ENCODE measurements at places on chromosomes 11 and 22.

DNA sequence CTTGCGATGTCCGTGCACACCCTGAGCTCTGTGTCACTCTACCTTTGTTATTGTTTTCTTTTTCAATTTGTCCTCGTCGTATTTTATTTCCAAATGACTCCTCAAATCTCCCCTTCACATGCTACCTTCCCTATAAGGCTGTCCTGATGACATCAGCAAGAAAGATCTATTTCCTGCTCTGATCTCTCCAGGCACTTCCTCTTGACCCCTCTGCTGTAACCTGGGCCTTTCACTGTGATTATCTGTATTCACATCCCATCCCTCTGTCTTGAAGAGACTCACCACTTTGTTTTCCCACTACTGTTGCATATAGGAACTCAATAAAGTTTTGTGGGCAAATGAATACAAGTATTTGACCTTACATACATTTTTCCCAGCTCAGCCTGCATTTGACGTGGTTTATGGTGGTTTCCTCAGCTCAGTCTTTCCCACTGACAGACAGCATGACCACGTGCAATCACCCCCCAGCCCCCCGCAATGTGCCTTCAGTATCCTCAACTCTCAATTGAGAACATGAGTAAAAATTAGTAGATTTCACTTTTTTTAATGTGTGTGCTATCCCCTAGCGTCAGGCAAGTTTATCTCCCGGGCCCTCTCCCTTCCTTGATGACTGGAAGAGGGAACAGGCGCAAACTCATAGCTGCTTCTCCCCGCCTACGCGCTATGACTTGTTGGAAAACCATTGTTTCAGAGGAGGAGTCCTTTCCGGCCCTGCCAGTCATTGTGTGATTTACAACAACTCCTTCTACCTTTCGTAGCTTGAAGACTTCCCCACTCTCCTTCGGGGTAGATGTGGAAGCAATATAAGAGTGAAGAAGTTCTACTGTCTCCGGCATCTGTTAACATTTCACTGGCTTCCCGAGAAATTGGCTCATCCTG is 498.5 kb downstream of the NTM start:
- no peak for DNase-seq

DNA sequence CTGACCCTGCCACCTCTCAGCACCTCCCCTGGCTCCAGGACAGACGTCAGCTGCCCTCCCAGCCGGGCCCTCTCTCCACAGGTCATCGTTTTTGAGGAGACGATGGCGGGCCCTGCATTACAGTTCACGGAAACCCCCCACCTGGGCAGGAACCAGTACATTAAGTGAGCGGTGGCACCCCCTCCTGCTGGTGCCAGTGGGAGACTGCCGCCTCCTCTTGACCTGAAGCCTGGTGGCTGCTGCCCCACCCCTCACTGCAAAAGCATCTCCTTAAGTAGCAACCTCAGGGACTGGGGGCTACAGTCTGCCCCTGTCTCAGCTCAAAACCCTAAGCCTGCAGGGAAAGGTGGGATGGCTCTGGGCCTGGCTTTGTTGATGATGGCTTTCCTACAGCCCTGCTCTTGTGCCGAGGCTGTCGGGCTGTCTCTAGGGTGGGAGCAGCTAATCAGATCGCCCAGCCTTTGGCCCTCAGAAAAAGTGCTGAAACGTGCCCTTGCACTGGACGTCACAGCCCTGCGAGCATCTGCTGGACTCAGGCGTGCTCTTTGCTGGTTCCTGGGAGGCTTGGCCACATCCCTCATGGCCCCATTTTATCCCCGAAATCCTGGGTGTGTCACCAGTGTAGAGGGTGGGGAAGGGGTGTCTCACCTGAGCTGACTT is 37.0 kb downstream of the B3GAT1 start:
- DNase-seq, result no peak

- DNase-seq, result no peak
Observed at GRCh38 chr11:45157247-45158209, 11.1 kb downstream of the PRDM11 start.

DNA sequence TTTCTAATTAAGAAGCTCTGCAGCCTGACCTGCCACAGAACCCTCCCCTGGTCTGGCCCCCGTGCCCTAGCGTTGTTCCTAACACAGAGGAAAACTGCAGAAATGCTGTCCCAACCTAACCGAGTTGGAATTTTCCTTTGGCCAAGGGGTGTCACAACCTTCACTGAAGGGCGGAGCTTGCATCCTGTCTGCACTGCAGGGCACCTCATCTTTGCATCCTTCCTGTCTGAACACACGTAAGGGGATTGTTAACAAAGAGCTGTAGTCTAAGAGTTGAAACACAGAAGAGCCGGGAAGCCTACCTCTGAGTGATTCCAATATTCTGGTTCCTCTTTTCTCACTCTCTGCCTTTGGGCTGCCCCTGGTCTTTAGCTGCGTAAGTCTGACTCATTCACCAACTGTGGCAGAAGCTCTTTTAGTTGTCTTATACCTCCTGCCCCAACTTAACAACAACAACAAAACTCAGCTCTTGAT is 1.6 kb downstream of the DIXDC1 start:
- DNase-seq, result no peak

- no peak for DNase-seq
Observed at GRCh38 chr11:121749691-121750090, 296.9 kb upstream of the SORL1-AS1 start.

- no peak for DNase-seq
Observed at GRCh38 chr11:63352144-63352543, 17.4 kb upstream of the SLC22A9 start.

DNA sequence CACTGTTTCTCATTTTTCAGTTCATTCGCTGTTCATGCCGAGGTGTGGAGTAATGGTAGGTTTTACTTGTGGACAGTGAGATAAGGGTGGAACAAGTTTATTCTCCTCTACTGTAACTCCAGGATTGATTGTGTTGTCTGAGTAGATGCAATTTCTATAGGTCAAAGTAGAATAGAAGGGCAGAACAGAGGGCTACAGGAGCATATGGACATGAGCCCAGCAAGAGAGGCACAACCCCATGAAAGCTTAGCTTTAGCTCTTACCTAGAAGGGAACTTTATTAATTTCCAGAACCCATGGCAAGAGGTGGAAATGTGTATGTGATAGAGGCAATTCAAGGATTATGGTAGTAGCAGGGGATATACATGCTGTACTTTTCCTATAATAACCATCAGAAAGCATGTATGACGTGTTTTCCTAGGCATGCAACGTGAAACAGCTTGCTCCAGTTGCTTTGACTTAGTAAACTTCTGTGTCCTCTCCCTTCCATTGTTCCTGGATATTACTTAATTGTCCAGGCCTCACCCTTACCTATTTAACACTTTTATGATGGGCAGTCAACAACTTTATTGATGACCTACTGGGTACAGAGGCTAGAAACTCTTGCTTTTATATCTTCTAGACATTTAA is 13.8 kb upstream of the SLC37A2 start:
- DNase-seq, result no peak

- no peak for DNase-seq
Observed at GRCh38 chr11:125088576-125089455, 22.6 kb downstream of the TMEM218 start.

DNA sequence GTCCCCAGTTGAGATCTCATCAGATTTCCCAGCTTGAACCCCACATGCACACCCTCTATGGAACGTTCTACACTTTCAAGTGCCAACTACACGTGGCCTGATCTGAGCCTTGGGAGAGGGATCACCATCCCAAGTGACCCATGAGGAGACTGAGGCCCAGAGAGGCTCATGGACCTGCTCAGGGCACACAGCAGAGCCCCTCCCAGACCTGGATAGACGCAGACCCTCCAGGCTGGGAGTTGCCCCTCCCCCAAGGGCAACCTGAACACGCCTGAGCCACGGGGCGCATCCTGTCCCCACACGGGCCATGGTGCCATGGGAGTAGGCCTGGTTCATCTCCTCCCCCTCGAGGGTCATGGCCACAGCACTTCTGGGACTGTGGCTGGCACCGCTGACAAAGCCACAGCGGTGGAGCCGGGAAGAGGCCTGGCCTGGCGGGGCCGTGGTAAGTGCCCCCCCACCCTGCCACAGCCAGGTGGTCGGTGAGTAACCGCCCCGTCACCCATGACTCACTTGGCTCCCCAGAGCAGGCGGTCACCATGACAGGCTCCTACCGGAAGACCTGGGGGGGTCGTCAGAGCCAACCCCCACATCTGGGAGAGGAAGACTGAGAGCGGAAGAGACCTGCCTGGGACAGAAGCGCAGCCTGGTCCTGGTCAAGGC is 8.1 kb downstream of the WNT7B start:
- DNase-seq, result no peak

GRCh38 chr22:37498289-37498909 is 12.2 kb upstream of the MFNG start:
- no peak for DNase-seq

GRCh38 chr11:120244476-120245365 is 4.8 kb downstream of the POU2F3 start:
- DNase-seq, result no peak
